ENCODE measurements at places on chromosomes 16 and 17.

GRCh38 chr17:60351012-60351695 is 40.8 kb downstream of the USP32 start:
- DNase-seq, result no peak

GRCh38 chr16:78815713-78816112 is 716.3 kb downstream of the WWOX start:
- DNase-seq, result no peak

DNA sequence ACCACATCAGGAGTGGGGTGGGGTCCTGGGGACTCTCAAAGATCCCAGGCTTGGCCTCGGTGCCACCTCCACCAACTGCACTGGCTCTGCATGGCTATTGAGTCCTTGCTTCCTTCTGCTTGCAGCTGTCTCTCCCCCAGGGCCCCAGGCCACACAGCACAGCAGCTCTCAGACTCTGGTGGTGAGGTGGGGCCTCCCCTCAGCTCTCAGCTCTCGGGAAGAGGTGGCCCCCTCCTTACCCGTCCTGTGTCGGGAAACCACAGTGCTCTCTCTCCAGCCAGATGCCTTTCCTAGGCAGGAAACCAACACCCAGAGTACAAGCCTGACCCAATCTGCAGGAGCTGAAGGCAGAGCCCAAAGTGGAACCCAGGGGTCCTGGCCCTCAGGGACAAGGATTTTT is 18.5 kb downstream of the SRCIN1 start:
- DNase-seq, result no peak

DNA sequence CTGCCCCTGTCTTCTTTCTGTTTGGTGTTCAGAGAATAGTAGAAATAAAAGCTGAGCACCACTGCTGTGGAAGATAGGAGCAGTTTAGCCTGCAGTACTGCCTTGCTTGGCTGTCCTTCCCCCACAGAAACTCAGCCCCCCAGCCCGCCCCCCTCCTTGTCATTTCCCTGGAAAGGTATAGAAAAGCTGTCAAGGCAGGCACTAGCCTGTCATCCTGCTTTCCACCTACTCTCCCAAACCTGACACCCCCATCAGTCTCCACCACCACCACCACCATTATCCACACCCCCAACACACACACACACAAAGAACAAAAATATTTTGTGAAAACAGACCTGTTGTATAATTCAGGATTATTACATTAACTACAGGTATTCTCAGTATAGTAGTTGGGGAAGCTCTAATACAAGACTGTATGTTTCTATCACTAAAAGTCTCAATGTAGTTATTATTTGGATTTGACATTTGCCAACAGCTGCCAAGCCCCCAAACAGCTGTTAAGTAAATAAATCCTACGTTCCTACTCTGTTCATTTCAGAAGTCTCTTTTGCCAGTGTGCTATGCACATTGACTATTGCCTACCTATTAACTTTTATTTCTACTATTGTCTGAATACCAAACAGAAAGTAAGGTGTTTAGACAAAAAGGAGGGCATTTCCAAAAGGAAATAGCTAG is 128.8 kb downstream of the CYB561 start:
- DNase-seq, result no peak

DNA sequence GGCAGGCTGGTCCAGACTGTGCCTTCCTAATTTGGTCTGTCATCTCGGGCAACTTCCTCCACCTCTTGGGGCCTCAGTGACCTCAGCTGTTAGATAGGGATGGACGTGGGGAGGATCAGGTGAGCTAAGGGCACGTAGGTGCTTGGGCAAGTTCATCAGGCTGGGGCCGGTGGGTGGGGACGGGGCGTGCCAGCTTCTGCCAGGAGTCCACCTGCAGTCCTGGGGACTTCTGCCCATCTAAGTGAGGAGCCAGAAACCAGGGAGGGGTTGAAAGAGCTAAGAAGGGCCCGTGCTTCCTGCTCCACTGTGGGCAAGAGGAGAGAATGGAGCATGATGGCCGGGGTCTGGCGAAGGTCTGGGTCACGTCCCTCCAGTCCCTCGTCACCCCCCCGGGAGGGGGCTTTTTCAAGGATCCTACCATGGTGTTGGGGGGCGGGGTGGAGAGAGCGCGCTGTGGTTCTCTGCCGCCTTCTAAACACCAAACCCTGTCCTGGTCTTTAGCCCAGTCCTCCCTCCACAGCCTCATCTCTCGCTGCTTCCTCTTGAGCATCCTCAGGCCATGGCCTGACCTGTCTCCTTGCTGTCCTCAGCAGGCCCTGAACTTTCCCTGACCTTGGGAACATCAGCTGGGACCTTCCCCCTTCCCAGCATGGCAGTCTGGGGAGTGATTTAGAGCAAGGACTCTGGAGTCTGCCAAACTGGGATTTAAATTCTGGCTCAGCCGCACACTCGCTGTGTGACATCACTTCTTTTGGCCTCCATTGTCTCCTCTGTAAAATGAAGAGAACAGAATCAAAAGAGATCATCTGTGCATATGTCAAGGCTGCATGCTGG is 21.6 kb downstream of the SPNS2 start:
- no peak for DNase-seq
